ENCODE measurements at places on chromosomes 4 and X.

DNA sequence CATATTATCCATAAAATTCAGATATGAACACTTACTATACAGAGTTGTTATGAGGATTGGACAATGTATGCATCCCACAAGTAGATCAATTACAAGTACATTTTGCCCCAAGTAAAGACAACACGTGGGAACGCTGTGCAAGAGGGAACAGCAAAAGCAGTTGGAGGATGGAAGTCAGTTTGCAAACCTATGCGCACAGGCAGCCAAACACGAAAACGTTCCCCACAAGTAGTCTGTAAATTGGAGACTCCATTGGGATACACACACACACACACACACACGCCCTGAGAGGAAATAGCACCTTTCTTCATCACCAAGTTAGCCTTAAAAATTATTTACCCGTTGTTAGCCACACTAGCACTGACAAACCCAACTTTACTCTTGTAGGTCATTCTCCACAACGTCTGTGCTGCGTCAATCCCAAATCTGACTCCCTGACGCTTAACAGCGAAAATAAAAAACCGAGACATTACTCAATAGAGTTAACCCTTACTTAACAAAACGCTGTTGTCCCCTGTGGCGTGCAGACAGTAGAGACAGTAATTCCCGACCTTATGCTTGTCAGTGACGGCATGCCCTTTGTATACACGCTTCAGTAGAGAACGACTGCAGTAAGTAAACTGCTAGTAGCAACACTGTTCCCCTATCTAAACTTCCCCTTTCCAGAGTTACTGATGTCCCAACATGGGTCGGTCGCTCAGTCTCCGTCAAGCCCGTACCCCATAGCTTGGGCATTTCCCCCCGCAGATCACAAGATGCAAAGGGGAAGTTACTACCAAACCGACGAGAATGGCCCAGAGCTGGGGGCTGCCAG, 730 bp downstream of the MANBA start:
- DNase-seq = no peak

GRCh38 chr4:9825049-9825448, 43.6 kb downstream of the DRD5 start:
- DNase-seq = no peak

- DNase-seq = no peak
Measured at GRCh38 chr4:44638091-44638490, 13.3 kb downstream of the YIPF7 start.

DNA sequence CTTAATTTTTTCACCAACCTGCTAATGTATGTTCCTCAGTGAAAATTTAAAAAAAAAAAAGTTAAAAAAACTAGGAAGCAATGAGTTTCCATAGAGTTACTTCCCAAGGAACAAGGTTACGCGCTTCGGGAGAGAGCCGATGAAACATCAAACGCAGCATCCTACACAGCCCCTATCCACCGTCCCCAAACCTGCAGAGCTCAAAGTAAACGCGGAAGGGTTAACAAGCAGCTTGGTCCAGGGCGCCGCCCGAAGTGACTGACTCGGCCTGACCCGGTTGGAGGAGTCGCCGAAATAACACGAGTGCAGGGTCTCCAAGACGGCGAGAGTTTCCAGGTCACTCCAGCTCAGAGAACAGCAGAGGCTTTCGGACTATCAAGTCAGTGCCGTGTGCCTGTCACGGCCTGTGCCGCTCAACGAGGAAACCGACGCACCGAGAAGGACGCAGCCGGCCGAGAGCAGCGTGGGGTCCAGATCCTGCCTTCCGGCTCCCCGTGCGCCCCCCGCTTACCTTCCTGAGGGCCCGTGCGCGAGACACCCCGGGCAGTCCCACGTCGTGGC, 512 bp downstream of the NOP14 start:
- DNase-seq = no peak

DNA sequence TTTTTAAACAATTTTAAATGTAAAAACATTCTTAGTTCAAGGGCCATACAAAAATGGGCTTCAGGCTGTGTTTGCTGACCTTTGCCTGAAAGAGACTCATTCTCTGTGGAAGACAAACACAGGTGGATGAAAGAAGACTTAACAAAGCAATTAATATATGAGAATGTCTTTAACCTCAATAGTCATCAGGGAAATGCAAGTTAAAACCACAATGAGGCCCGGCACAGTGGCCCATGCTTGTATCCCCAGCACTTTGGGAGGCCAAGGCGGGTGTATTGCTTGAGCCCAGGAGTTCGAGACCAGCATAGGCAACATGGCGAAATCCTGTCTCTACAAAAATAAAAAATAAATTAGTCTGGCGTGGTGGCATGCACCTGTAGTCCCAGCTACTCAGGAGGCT, 7.1 kb upstream of the SMARCA1 start:
- DNase-seq = no peak

- DNase-seq = no peak
Measured at GRCh38 chr4:181312066-181312465, 931.1 kb upstream of the TENM3 start.

GRCh38 chrX:74931214-74931613, 6.0 kb upstream of the NEXMIF start:
- no peak for DNase-seq

DNA sequence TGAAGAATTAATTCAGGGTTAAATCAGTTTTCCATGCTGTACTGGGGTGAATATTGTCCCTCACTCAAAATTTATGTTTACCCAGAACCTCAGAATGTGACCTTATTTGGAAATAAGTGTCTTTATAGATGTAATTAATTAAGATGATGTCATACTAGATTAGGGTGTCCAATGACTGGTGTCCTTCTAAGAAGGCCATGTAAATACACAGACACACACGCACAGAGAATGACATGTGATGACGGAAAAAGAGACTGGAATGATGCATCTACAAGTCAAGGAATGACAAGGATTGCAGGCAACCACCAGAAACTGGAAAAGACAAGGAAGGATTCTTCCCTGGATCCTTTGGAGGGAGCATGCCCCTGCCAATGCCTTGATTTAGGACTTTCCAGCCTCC, 84.6 kb upstream of the GPR34 start:
- no peak for DNase-seq

GRCh38 chrX:39397561-39398199, 596.4 kb downstream of the MID1IP1 start:
- no peak for DNase-seq

- no peak for DNase-seq
Measured at GRCh38 chr4:33400504-33400903, 2680.3 kb downstream of the PCDH7 start.

DNA sequence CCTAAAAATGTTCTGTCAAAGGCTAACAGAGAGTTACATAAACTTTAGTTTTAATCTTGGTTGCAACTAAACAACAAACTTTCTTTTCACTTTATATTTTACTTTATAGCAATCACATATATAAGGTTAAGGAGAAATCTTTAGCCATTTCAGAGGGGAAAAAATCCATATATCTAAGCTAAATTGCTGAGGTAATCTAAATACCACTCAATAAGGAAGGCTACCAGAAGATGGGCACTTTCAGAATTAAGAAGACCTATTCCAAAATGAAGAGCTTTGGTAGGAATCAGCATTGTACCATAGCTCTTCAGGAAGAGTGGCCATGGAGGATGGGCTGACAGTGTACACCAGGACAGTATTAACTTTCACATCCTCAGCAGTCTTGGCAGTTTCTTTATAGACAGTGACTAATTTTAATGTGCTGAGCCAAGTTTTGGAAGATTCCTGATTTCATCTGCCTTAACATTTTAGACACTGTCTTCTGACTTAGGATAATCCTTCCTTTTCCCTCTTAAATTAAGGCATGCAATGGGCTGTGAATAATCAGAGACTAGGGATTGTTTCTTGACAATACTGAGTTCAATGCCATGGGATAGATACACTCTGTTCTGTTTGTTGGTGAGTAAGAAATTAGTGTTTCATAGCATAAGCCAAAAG, 7.1 kb downstream of the FAT4 start:
- no peak for DNase-seq

- no peak for DNase-seq
Measured at GRCh38 chrX:103151799-103152198, 58.9 kb upstream of the NXF3 start.

DNA sequence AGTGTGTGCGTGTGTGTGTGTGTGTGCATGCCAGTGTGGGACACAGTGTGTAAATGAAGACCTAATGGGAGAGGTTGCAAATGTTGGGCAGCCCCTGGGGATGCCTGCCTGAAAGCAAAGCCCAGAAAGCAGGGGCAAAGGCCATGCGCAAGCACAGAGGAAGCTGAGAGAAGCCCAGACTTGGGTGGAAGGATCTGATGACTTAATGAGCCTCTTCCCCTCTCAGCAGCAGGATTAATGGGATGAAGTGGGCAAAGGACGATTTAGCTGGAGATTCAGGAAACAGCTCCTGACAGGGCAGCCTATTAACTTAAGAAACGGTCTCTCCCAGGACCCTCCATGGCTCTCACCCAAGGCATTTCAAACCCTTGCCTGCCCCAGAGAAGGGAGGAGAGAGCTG, 107.3 kb downstream of the EFNB1 start:
- no peak for DNase-seq

DNA sequence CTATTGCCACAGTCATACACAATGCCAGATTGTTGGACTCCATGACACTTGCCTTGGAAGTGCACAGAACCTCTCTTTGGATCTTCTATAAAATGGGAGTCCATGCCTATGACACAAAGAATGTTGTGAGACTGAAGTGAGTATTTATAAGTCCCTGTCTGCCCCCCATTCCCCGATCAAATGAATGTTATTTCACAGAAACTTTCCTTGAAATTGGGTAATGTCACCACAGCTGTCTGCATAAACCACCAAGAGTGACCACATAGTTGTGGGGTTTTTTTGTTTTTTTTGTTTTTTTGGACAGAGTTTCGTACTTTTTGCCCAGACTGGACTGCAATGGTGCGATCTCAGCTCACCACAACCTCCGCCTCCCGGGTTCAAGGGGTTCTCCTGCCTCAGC, 27.1 kb upstream of the REST start:
- DNase-seq = no peak

GRCh38 chr4:25900310-25900709, 13.7 kb upstream of the SMIM20 start:
- no peak for DNase-seq

- DNase-seq = no peak
Measured at GRCh38 chr4:44235897-44236296, 212.7 kb downstream of the KCTD8 start.

- DNase-seq = no peak
Measured at GRCh38 chr4:25258980-25259578, 25.2 kb downstream of the PI4K2B start.

DNA sequence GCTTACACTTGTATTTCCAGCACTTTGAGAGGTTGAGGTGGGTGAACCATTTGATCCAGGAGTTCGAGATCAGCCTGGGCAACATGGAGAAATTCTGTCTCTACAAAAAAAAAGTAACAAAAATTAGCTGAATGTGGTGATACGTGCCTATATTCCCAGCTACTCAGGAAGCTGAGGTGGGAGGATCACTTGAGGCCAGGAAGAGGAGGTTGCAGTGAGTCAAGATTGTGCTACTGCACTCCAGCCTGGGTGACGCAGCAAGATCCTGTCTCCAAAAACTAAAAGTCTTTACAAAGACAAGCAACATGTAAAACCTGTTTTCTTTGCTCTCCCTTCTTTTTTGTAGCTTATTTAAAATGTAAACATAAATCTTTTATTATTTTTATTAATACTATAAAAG, 1156.1 kb downstream of the FAT4 start:
- DNase-seq = no peak

- no peak for DNase-seq
Measured at GRCh38 chr4:152946446-152946845, 10.3 kb downstream of the FHDC1 start.

- DNase-seq = no peak
Measured at GRCh38 chr4:168536448-168536847, 39.6 kb downstream of the PALLD start.

- DNase-seq = no peak
Measured at GRCh38 chr4:127251423-127251822, 381.3 kb upstream of the INTU start.

DNA sequence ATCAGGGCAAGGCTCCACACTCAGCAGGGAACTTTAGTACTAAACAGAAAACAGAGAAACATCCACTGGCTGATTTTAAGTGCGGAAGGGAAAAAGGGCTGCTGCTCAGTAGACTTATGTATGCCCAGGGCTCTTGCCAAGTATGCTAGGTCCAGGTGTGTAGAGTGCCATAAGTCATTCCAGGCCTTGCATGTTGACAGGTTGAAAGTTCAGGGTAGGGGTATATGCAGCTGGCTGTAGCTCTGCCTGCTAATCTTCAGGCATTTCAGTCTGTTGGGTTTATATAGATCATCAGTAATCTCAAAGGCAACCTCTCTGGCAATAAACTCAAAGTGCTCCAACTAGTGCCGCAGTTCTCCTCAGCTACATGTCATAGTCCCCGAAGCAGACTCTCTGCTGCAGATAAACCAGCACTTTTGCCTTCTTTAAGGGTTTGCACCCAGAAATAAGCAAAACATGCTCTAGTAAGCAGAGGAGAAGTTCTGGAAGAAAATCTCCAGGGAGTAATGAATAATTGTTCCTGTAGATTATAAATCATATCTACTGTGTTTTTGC, 134.9 kb upstream of the GRIA3 start:
- DNase-seq = no peak

GRCh38 chrX:16771483-16772398, 14.5 kb upstream of the TXLNG start:
- no peak for DNase-seq

GRCh38 chrX:105823092-105823455, 735 bp downstream of the NRK start:
- DNase-seq = no peak

DNA sequence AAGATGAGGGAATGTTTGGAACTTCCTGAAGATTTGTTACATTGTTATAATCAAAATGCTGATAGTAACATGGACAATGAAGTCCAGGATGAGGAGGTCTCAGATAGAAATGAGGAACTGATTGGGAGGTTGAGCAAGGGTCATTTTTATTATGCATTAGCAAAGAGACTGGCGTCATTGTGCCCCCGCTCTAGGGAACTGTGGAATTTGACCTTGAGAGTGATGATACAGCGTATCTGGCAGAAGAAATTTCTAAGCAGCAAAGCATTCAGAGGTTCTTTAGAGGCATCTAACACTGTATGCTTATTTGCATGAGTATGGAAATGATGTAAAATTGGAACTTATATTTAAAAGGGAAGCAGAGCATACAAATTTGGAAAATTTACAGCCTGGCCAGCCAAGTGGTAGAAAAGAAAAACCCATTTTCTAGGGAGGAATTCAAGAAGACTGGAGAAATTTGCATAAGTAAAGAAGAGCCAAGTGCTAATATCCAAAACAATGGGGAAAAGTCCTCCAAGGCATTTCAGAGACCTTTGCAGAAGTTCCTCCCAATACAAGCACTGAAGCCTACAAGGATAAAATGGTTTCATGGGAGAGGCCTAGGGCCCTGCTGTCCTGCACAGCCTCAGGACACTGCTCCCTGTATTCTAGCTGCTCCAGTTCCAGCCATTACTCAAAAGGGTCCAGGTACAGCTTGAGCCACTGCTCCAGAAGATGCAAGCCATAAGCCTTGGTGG, 483.0 kb upstream of the NDST4 start:
- DNase-seq = no peak

- no peak for DNase-seq
Measured at GRCh38 chr4:158929939-158930638, 161.3 kb downstream of the FNIP2 start.

DNA sequence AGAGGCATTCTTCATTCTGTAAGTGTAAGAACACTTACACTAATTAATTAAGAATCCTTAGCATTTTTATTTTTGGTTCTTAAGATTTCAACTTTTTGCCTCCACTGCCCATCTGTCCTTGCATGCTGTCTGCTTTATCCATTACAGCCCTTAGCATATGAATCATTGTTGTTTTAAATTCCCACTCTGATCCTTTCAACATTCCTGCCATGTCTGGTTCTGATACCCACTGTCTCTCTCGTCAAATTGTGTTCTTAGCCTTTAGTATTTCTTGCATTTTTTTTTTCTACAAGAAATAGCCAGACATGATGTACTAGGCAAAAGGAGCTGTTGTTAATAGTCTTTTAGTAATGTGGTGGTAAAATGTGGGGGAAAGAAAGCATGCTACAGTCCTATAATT, 1360.0 kb downstream of the TECRL start:
- no peak for DNase-seq

All from 8988T (cell line).